Endothelial cell of umbilical vein (primary cell): ENCODE measurements at places on chromosomes 1 and 21. TPM values are rescaled to one million over a fixed set of nuclear protein-coding genes. Genes with fewer than 3 reads are reported as not detected.

Gene KRTAP26-1
- not detected in 2 replicates for total RNA-seq

Gene AQP10
- total RNA-seq, result not detected in 2 replicates

GRCh38 chr1:158864595-158864994, 33.4 kb downstream of the MNDA start:
- no peak for DNase-seq

Gene PODN
- total RNA-seq, result 1.5 and 2.0 TPM in 2 replicates

DNA sequence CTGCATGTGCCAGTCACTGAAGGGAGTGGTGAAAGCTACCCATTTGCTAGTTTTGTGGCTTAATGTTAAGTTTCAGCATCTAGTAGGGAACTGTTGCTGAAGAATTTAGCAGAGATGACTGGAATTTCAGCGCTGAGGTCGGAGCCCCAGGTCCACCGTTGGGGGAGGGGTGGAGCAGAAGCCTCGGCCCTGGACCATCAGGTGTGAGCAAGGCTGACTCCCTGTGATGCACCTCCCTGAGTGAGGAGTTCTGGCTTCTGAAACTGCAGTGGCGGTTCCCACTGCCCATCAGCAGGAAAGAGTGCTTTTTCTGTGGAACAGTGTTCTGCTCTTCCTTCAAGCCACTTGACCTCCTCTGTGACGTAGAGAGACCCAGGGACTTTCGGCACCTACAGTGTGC, 1.3 kb downstream of the NOS1AP start:
- peak; percentile 12 for DNase-seq

DNA sequence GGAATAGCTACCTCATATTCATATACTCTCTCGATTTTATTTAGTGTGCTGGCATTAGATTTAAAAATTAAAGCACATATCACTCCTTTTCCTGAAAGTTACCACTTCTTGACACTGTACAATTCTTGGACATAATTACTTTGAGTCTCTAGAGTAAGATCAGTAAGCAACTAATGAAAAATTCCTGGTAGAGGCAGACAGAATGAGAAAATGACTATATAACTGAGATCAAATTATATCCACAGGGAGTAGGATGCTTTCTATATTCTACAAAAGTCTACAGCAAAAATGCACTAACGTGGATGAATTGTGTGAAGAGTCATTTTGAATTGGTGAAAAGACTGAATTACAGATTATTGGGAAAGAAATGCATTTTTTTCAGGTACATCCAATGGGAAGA, 445.7 kb downstream of the PTBP2 start:
- DNase-seq, result no peak

DNA sequence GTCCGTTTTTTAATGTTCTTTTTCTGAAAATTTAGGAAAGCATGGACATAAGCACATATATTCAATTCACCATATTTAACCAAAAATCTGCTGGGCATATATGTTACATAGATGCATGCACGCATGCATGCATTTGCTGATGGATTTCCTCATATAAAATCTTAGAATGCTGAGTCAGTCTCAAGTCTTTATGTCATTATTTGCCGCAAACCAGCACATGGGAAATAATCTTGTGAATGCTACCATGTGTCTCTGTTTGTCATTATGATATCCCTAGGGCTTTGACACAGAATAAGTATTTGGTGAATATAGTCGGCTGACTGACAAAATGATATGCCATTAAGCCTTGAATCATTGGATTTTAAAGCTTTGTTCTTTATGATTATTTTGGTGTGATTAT, 776.5 kb downstream of the KCNT2 start:
- DNase-seq, result no peak

GRCh38 chr21:23471877-23472276, 2135.4 kb downstream of the MRPL39 start:
- no peak for DNase-seq

DNA sequence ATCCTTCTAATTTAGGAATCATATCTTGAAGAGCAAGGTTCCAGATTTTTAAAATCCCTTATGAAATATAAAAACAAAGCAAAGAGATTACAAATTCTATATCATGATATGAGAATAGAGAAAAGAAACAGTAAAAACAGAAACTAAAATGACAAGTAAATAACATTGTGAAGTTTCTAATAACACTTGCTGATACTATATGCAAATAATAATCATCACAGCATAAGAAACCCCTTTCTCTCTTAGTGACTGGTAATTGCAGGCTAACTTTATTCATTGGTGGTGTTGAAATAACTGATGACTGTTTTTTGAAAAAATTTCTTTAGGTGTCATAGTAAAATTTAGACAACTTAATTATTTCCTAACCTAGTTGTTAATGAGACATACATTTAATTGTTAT, 281.6 kb downstream of the PLA2G4A start:
- DNase-seq, result no peak

DNA sequence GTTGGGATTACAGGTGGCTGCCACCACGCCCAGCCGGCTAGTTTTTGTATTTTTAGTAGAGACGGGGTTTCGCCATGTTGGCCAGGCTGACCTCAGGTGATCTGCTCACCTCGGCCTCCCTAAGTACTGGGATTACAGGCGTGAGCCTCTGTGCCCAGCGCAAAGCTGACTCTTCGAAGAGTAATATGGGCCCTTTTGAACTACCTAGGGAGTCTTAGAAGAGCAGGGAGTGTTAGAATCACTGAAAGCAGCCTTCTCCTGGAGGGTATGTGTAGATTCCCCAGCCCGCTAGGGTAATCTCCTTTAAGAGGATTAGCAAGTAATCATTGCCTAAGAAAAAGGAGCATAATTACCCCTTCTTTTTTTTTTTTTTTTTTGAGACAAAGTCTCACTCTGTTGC, 6.5 kb upstream of the MAST2 start:
- no peak for DNase-seq

GRCh38 chr1:236332092-236332758, 50.5 kb upstream of the ERO1B start:
- DNase-seq, result no peak

Gene PTPN14
- total RNA-seq, result 88.9 and 93.0 TPM in 2 replicates

DNA sequence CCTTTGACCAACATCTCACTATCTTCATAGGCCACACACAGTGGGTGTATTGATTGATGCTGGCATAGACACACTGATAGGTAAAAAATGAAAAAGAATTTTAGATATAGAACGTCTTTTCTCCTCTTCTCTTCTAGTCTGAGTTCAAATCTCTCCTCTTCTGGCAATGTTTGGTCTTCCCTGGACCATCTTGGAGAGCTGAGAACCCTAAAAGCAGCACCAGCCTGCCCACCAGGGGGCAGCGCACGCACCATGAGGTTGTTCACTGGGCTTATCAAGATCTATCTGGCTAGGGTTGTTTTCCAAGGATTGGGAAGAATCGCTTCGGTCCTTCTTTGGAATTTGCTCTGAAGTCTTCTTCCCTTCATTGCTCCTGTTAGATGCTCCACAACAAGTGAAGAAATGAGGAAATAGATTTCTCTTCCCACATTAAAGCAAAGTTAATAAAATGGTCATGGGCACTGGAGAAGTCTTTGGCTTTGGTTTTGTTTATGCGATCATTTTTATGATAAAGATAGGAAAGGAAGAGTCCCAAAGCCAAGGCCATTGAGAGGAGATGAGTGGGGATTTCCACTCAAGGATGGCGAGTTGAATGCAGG, 104.0 kb upstream of the OLIG2 start:
- DNase-seq, result peak; percentile 6

DNA sequence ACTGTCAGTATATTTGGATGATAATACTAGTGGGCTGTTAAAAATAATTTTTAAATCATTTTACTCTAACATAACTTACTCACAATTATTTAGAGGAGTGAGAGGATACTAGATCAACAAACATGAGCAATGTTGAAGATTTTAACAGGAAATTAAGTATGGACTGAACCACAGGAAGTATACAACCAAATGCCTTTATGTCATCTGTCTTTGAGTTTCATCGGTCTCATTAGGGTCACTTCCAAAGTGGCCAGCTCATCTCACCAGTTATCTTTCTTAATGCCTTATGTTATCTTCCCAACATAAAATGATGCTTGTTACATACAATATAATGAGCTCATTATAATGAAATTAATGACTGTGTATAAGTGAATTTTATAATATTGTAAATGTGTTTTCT, 1.5 kb upstream of the RGS1 start:
- no peak for DNase-seq

Gene SPATA17
- not detected in 2 replicates for total RNA-seq

GRCh38 chr21:46146856-46147255, 8.5 kb downstream of the FTCD start:
- no peak for DNase-seq

GRCh38 chr1:238450976-238451375, 560.3 kb upstream of the ZP4 start:
- DNase-seq, result no peak

Gene PRDX6
- 259 and 288 TPM in 2 replicates for total RNA-seq
